ENCODE measurements at places on chromosomes 3 and 15.

DNA sequence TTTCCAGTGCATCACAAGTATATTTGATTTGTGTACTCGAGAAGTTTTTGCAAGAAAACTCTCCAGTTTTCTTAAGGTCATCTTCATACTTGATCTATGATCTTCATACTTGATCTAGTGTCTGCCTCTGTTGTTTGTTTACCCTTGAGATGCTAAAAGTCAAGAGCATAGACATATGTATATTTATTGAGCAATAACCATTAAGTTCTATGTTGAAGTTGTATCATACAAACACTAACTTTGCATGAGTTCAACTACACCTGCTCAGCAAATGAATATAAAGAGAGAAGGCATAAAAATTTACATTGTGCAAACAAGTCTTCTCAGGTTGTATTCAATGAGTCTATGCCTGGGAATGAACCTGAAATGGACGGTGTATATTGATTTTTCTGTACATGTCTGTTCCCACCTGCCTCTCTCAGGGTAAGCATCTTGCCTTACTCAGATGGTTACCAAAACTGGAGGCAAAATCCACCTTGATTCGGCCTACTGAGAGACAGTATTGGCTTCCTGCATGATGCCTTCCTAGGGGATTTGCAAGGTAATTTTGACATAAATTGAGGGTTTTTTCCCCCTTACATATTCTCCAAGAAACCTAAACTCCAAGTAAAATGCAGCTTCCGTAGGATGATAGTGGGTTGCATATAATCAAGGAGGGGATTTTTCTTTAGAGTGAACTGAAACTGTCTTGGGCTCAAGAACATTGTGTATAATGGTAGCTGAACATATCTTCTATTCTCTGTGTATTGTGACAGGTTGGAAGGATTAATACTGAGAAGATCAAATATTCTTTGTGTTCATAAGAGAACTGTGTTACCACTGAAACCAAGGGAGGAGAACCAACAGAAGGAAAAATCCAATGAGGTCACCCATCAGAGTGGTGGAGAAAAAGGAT lies 110.4 kb downstream of the FILIP1L start:
- no peak for DNase-seq

DNA sequence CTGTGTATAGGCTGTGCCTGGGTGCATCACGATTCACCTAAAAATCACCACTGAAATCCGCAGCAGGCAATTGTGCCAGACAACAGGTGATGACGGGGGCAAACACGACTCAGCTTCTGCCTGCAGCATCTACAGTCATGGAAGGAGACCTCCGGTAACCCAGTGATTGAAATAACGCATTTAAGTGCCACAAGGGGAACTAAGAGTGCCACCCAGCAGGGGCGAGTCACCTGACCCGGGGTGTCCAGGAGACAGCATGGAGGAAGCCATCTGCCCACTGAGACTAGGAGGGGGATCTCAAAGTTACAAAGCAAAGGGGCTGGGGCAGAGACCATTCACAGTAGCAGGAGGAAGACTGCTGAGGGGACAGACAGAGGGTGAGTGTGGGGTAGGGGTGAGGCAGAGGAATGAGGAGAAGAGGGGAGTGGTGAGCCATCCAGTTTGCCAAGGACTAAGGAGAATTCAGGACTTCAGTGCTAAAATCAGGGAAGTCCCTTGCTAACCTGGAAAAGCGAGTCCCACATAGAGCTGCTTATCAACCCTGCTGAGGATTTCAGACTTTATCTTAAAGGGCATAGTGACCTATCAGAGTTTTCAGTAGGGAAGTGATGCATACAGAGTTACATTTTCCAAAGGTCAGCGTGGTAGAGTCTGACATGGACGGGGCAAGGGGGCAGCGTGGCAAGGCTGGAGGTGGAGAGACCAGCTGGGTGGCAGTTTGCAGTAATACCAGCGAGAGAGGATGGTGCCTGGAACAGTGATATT lies 256.7 kb upstream of the HES1 start:
- DNase-seq, result no peak

DNA sequence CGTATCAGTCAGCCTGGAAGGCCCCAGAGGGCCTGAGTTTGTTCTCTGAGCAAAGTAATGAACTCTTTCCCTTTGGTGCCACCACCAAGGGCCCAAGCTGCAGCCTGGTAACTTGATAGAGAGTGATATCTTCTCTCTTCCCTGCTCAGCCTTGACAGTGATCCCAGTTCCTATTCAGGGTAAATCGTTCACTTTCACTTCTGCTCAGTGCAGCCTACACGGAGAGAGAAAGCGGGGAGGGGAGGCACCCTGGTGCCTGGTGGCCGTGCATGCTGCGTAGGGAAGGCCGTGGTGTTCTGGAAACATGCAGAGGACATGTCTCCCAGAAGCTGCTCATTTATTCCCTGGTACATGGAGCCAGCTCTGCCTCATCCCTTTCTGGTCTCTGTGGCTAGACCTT lies 54.9 kb downstream of the KIF9 start:
- no peak for DNase-seq

DNA sequence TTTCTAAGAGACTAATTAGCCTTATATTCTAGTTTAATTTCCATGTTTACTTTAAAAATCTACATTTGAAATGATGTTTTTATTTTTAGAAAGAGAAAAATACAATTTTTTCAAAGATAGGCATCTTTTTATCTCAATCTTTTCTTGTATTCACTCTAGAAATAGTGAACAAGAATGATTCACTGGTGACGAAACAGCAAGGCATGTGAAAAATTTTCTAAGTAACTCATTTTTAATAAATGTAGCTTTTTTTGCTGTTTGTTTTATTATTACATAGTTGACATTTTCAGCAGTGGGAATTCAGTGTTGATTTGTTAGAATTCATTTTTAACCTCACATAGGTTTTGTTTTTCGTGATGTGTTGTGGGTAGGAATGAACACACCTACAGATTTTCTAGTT lies 1226.4 kb downstream of the NSUN3 start:
- DNase-seq, result peak; percentile 84

- DNase-seq, result peak; percentile 11
Observed at GRCh38 chr3:117622171-117622841, 912.7 kb downstream of the TUSC7 start.

- DNase-seq, result no peak
Observed at GRCh38 chr3:189624130-189624529, 7.1 kb upstream of the TP63 start.

DNA sequence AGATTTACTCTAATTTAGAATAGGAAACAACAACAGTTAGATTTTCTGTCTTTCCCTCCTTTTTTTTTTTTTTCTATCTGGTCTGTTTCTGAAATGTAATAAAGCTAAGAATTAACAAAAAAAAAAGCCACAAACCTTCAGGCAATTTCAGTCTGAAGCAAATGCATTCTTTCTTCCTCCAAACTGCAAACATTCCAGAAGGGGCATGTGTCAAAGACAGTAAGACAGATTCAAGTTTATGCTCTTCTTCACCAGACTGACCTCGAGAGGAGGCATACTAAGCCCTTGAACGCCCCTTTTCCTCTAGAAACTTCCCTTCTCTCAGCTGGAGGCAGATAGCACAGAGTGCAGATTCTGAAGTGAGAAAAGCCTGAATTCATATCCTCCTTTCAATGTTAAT lies 654.6 kb upstream of the LMCD1 start:
- DNase-seq, result no peak

GRCh38 chr3:58574682-58575081 lies 2.5 kb downstream of the FAM107A start:
- DNase-seq, result no peak

DNA sequence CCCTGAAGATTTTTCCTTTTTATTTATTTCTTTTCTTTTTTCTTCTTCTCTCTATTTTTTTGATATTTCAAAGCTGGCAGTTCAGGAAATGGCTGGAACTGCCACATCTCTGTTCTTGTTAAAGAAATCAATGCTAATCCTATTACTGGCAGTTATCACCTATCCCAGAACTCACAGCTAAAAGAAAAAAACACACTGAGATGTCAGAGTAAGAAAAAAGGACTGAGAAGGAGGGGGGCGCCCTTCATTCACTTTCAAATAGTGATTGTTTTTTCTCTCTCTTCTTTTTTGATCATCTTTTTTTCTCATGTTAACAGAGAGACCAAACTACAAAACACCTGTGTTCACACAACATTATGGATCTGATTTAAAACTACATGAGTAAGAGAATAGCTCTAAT lies 337.1 kb downstream of the IL20RB start:
- no peak for DNase-seq

DNA sequence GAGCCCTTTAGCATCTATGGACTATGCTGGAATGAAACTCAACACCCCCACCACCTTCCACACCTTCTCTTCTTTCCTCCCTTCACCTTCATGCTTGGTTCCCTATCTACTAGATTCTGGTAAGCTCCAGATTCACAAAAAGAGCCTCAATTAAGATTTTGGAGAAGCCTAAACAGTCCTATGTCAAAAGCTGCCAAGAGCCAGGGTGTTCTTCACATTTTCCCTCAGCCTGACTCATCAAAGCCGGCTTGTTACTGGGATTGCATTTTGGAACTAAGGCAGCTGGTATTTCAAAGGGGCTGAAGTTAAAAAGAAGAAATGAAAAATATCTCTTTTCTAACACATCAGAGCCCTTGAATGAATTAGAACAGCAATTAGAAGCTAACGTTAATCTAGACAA lies 247.7 kb downstream of the MYRIP start:
- DNase-seq, result no peak

GRCh38 chr3:79392479-79392878 lies 375.3 kb downstream of the ROBO1 start:
- no peak for DNase-seq

DNA sequence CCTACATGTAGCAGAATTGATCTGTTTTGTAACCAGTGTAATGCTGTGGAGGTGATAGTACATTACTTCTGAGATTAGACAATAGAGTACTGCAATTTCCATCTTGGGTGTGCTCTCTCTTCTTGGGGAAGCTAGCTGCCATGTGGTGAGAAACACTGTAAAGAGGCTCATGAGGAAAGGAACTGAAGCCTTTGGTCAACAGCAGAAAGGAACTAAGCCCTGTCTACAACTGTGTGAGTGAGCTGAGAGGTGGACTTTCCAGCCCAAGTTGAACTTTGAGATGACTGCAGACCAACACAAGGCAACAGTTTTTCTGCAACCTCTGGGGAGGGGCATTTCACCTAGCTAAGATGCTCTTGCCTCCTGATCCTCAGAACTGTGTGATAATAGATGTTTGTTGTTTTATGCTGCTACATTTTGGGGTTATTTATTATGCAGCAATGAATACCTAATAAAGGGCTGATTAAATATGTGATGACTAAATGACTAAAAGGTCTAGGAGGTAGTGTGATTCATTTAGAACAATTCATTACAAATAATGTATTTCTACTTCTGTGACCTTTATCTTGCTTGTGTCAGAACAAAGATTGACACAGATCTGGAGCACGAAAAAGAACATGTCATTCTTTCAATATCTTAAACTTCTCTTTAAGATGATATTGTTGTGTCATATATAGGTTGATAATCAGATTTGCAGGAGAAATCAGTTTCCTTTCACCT lies 121.6 kb upstream of the THRB start:
- DNase-seq, result no peak

DNA sequence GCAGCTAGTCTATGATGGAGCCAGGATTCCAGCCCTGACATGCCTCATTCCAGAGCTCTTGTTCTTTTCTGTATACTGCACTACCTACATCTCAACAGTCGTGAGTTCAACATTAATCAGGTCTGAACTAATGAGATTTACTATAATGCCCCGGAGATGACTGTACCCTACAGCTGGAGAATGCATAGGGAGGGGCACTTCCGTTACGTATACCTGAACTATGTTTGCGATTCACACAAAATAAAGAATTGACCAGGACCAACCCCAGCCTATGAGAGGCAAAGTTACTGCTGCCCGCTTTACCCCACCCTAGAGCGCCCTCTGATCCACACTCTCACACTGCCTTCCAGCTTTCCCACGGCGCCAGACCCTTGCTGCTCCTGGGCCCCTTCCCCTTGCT lies 97.0 kb downstream of the IGF2BP2 start:
- DNase-seq, result peak; percentile 35

DNA sequence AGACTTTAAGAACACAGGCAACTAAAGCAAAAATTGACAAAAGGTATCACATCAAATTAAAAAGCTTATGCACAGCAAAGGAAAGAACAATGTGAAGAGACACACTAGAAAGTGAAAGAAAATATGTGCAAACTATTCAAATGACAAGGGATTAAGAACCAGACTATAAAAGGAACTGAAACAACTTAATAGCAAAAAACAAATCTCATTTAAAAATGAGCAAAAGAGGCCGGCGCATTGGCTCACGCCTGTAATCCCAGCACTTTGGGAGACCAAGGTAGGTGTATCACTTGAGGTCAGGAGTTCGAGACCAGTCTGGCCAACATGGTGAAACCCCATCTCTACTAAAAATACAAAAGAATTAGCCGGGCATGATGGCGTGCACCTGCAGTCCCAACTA lies 14.4 kb downstream of the NGLY1 start:
- DNase-seq, result no peak

- no peak for DNase-seq
Observed at GRCh38 chr15:68730976-68731897, 89.5 kb downstream of the ANP32A start.

DNA sequence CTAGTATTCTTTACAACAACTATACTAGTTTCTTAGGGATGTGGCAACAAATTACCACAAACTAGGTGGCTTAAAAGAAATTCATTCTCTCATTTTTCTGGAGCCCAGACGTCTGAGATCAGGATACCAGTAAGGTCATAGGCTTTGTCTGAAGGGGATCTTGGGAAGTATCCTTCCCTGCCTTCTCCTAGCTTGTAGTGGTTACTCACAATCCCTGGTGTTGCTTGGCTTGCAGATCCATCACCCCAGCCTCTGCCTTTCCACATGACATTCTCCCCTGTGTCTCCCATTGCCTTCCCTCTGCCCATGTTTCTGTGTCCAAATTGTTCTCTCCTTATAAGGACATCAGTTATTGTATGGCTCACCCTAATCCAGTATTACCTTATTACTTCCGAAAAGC lies 24.3 kb upstream of the CLDN1 start:
- DNase-seq, result peak; percentile 51

GRCh38 chr15:63056829-63057228 lies 14.3 kb downstream of the TPM1 start:
- peak; percentile 73 for DNase-seq

DNA sequence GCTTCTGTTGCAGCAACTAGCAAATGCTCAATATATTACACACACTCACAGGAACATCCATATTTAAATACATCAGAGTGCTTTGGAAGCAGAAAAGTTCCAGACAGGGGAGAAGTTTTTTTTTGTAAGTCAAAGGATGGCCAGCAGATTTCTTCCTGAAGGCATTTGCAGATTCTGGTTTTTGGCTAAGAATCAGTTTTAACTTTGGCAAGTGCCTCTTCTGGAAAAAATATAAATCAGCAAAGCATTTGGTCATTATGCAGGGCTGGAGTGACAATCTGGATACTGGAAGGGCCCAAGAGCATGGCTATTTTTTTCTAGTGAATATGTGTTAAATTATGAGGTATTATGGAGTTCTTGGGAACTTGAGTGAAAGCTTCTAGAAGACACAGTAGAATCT lies 495.3 kb upstream of the ARPP21 start:
- no peak for DNase-seq

GRCh38 chr3:57952208-57952631 lies 56.0 kb upstream of the FLNB start:
- DNase-seq, result peak; percentile 98

DNA sequence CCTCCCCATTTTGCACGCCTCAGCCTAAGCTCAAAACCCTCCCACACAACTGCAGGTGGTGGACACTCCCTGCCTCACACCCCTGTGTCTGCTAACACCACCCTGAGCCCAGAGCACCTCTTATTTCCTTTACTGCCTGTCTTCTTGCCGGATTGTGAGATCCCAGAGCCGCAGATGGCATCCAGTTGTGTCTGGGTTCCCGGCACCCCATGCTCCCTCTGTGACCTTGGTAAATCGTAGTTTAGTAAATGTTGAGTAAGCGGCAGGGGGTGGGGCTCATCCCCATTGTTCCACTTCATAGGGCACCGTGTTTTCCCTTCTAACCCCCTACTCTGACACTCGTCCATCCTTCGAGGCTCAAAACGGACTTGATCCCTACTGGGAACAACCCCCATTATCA lies 14.9 kb downstream of the SPINT1 start:
- no peak for DNase-seq
